ENCODE measurements at places on chromosomes 16 and 17.

GRCh38 chr16:63458846-63459245 lies 1422.6 kb upstream of the CDH8 start:
- DNase-seq = no peak

DNA sequence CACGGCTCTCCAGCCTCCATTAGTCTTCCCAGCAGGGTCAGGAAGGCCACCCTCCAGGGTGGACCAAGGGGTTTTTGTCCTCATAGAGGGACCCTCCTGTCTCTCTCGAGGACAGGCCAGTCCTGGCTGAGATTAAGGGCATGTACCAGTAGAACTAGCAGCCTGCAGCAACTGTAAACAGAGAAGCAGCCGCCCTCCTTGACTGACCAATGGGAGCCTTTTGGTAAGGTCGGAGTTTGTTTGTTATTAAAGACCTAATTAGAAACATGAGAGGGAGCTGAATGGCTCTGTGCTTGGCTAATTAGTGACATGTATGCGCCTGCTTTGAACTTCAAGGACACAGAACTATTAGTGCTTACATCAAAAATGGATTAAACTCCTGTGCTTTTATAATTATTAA lies 80.0 kb downstream of the CCDC182 start:
- DNase-seq = no peak

- DNase-seq = no peak
These were observed 407.0 kb upstream of the TOM1L1 start for GRCh38 chr17:54493691-54494090.

GRCh38 chr17:28325211-28325610 lies 6.2 kb downstream of the TMEM97 start:
- DNase-seq = no peak

DNA sequence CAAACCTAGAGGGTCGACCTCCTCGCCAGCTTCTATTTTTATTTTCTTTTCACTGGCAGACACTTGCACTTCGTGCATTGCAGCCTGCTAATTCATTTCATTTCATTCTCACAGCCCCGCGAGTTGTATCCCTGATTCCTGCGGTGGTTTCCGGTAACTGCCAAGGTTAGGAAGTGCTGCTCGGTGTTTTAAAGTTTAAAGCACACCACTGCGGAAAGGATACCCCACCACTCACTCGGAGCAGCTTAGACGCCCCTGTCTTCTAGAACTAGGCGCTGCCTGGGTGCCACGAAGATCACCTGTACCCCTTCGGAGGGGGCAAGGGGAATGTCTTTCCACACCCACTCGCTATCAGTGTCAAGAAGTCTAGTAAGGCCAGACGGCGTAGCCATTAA lies 509 bp downstream of the CNEP1R1 start:
- DNase-seq = peak; percentile 11

- no peak for DNase-seq
These were observed 2.3 kb upstream of the PECAM1 start for GRCh38 chr17:64393000-64393402.

DNA sequence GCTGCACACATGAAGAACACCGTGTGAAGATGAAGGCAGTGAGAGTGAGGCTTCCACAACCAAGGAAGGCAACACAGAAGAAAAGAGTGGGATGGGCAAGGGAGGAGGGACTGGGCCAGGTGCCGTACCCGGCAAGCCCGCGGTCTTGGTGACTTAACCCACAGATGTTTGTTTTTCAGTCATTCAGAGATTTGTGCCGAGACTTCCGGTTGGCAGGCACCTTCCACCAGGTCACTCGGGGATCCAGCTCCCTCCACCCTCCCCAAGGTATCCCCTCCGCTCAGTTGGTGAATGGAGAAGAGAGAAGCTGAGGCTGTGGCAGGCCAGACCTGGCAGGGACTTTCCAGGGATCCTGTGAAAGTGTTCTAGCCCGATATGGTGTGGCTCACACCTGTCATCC lies 4.9 kb upstream of the KREMEN2 start:
- no peak for DNase-seq

DNA sequence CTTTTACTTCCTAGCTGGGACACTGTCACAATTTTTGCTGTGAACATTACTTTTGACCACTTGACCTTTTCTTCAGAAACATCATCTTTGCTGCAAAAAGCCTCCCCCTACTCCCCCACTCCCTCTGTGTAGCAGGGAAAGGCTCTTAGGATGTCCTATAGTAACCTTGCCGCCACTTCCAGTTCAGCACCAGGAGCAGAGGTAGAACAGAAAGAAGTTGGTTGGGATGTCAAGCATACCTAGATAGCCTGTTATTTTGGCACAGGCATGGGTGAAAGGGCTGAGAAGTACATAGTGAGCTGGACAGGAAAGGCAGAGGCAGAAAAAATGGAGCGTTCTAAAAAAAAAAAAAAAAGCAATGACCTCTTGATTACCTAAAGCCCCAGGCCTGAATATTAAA lies 31.3 kb downstream of the SMIM36 start:
- no peak for DNase-seq

DNA sequence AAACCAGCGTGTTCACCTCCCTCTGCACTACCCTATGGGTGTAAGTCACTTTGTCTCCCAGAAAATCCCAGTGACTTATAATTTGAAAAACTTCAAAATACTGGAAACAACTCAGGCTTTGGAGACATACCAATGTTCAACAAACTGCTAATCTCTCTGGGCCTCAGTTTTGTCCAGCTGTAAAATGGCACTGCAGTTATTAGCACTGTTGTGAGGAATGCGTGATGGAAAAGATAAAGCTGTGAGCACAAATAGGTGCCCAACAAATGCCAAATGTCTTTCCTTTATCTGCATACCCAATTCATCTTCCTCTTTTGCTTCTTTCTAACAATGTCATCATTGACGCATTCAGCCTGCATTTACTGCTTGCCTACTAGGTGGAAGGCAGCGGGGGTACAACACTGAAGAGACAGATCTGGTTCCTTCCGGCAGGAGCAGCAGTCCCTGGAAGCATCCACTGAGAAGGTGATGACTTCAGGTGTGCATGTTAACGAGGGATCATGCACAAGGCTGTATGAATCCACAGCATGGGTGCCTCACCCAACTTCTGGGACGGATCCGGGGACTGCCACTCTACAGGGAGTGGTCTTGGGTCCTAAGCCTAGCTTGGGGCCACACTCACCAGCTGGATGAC lies 63.4 kb downstream of the CYTH1 start:
- no peak for DNase-seq

DNA sequence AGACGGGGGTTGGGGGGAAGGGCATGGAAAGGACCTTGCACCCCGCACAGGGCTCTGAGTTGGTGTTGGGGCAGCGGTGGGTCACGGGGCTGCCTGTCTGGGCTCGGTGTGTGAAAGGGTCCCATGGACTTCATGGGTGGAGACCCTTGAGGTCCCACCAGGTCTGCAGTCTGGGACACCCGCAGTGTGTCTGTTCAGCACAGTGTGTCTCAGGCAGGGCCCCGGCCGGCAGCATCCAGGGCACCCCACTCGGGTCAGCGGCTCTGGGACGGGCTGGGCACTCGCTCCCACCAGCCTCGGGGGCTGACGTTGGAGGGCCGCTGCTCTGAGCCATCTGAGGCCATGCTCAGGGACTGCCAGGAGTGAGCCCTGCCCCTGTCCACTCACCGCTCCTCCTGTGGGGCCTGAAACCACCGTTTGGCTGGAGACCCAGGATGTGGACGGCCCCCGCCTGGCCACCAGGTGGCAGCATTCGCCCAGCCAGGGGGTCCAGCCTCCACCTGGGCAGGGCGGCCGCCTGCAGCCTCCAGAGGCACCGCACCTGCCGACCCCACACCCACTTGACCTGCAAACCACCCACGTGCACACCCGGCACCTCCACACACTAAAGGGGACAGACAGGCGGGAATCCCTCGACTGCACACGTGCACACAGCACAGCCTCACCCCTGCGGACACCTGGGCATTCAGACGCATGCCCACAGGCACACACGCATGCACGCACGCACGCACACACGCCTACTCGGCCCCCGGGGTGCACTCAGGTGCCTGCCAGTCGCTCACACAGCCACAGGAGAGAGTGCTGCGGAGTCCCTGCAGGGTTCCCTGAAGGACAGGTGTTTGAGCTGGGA lies 10.1 kb upstream of the ZFPM1 start:
- peak; percentile 70 for DNase-seq

- no peak for DNase-seq
These were observed 11.3 kb downstream of the ASGR1 start for GRCh38 chr17:7167832-7168231.

- no peak for DNase-seq
These were observed 981 bp upstream of the CEP131 start for GRCh38 chr17:81223762-81224130.

DNA sequence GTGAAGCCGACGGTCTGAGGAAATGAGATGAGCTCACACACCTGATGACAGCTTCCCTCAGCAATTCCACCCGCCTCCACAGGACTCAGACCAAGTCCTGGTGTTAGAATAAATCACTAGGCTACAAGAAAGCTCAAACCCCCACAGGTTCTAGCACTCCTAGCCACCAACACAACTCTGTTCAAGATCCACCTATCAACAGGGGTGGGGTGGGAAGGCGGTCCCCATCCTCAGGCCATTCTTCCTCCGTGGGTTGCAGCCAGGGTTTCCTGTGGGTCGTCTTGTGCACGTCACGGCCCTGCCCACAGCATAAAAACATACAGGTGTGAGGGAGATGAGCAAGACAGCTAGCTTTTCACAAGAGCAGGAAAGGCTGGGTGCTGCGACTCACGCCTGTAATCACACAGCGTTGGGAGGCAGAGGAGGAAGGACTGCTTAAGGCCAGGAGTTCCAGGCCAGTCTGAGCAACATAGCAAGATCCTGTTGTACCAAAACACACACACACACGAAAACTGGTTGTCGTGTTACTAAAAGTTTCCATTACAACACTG lies 81.1 kb downstream of the ANKRD11 start:
- peak; percentile 97 for DNase-seq

GRCh38 chr17:49977463-49978389 lies 8.7 kb downstream of the DLX4 start:
- DNase-seq = no peak

- no peak for DNase-seq
These were observed 11.1 kb upstream of the NUDT7 start for GRCh38 chr16:77711179-77711578.
